ENCODE measurements at places on chromosomes 6 and 20.
A peak's percentile ranks its signal among the peaks of the same experiment; 100 is the strongest.

GRCh38 chr6:15342114-15342513 is 96.2 kb downstream of the JARID2 start:
- no peak for DNase-seq

- no peak for DNase-seq
Measured at GRCh38 chr6:10419749-10420545, 5.1 kb upstream of the TFAP2A start.

- no peak for DNase-seq
Measured at GRCh38 chr6:5341845-5342244, 80.5 kb downstream of the FARS2 start.

GRCh38 chr6:149230712-149231460 is 86.6 kb upstream of the TAB2 start:
- DNase-seq: no peak

DNA sequence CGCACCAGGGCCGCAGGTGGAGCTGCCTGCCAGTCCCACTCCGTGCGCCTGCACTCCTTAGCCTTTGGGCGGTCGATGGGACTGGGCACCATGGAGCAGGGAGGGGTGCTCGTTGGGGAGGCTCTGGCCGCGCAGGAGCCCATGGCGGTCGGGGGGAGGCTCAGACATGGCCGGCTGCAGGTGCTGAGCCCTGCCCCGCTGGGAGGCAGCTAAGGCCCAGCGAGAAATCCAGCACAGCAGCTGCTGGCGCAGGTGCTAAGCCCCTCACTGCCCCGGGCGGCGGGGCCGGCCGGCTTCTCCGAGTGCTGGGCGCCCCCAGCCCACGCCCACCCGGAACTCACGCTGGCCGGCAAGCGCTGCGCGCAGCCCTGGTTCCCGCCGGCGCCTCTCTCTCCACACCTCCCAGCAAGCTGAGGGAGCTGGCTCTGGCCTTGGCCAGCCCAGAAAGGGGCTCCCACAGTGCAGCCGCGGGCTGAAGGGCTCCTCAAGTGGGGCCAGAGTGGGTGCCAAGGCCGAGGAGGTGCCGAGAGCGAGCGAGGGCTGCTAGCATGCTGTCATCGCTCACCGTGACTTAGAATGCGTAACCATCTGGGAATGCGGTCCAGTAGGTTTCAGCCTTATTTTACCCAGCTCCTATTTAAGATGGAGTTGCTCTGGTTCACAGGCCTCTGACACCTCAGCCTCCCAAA is 77.3 kb downstream of the C6orf52 start:
- DNase-seq: no peak

- DNase-seq: no peak
Measured at GRCh38 chr6:13990796-13991195, 66.0 kb downstream of the RNF182 start.

DNA sequence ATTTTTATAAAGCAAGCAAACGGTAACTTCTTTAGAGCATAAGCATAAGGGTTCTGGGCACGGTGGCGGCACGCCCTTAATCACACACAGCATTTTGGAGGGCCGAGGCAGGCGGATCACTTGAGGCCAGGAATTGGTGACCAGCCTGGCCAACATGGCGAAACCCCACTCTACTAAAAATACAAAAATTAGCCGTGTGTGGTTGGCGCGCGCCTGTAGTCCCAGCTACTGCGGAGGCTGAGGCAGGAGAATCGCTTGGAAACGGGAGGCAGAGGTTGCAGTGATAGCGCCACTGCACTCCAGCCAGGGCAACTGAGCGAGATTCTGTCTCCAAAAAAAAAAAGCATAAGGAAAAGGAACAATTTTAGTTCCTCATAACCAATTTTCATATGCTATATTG is 2.6 kb downstream of the SENP6 start:
- no peak for DNase-seq

- DNase-seq: no peak
Measured at GRCh38 chr6:75893776-75894152, 144.7 kb downstream of the MYO6 start.

GRCh38 chr6:30781743-30782424 is 37.5 kb upstream of the IER3 start:
- DNase-seq: no peak

DNA sequence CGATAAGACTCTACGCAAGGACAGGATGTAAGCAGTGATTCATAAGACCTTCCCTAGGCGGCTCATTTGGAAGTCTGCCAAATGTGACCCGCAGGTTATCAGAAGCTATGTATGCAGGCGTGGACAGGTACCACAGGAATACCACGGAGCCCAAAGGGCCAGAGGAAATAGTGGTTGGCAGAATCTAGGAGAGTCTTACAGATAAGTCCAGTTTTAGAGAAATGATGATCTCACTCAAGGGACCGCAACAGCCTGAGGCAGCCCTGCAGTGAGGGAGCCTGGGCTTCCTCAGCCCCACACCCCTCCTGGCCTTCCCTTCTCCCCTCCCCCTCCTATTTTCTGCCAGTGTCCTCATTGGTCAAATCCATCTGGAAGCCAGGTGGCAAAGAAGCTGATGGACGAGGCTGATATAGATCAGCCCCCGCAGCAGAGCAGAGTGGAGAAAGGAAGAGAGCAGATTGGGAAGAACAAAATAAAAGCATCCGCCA is 110.6 kb downstream of the FNDC1 start:
- no peak for DNase-seq

GRCh38 chr6:138857775-138858174 is 61.9 kb downstream of the ECT2L start:
- no peak for DNase-seq

DNA sequence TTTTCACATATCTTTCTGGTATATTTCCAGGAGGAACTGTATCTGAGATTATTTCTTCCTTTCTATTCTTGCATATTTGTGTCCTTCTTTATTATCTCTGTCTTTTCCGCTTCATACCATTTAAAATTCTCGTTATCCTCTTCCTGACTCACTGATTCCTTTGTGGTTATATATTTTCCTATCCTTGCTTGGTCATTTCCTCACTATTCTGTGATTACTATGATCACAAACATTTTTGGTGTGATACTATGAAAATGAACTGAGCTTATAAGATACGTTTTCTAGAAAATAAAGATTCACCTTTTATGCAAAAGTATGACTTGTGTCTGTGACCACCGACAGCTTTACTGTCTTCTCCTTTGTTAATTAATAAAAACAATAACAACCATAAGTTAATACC is 26.5 kb upstream of the MYCT1 start:
- DNase-seq: no peak

GRCh38 chr20:4216866-4217265 is 201.5 kb upstream of the RNF24 start:
- DNase-seq: no peak

- DNase-seq: no peak
Measured at GRCh38 chr6:159875194-159875593, 15.6 kb upstream of the MAS1 start.

DNA sequence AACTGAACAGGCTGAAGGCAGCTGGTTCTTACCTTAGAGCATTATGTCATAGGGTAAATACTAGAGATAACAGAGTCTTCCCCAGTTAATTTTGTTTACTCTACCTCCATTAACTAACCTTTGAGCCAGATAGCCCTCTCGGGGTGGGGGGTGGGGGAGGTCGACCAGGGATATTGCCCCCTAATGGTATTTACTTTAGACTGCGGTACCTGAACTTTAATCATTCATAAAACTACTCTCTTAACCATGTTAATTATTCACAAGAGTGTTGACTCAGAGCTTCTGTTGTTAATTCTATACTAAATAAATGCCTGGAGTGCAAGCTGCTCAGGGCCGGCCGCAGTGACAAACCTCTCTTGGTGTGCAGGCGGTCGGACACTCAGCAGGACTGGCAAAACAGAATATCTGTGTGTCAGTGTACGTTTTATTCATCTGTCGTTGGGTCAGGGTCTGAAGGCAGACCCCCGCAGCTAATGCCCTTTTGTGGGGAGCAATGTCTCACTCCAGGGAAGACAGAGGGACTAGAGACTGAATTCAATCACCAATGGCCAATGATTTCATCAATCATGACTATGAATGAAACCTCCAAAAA is 152.4 kb upstream of the COL21A1 start:
- DNase-seq: no peak

DNA sequence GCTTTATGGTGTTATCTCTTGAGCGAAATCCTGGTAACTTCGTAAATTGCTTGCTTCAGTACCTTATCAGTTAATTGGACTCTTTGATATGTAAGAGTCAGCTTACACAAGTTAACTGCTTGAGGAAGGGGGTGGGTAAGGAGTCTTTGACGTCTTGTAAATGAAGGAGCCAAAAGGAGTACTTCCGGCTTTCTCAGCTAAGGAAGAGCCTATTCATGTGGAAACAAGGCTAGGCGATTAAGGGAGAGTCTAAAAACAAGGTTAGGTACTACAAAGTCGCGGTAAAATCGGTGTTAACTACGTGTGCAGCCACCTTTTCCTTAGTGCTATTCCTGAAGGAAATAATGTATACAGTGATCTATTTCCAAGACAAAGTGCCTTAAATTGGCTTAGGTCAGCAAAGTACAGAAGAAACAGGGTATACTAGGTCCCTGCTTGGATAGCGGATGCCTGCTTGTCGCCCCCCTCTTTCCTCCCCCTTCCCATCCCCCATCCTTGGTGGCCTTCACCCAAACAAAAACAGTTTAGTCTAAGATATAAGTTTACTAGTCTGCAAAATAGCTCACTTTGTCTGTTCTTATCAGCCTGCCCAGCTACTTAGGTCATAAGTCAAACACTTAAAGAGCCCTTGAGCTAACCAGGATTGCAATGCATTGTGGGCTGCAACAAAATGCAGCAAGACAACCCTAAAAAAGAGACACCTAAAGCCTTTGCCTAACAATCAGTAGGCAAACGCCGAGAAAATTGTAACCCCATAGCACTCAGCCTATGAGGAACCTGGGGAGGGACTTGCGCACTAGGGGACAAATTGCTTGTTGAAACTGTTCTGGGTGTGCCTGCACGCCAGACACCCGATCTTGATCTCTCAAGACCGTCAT is 147.3 kb downstream of the TRIM27 start:
- DNase-seq: no peak

GRCh38 chr20:208942-209566 is 18.0 kb upstream of the DEFB129 start:
- DNase-seq: no peak

- DNase-seq: no peak
Measured at GRCh38 chr6:11397622-11398450, 139.7 kb upstream of the TMEM170B start.

DNA sequence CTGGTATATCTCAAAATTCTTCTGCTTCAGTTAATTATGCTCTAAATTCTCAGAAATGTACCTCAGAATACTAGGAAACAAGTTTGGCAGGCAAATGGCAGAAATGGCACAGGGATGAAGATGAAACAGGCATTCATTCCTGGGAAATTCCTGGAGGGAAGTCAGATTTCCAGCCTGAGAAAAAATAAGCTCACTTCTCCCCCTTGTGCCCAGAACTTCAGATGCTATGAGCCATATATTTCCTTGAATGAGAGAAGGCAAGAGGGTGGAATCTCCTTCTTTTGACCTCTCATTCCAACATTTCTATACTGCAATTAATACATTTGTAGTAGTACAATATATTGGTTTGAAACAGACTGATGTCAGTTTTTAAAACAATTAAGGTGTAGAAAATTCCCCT is 22.8 kb downstream of the RGS17 start:
- no peak for DNase-seq

DNA sequence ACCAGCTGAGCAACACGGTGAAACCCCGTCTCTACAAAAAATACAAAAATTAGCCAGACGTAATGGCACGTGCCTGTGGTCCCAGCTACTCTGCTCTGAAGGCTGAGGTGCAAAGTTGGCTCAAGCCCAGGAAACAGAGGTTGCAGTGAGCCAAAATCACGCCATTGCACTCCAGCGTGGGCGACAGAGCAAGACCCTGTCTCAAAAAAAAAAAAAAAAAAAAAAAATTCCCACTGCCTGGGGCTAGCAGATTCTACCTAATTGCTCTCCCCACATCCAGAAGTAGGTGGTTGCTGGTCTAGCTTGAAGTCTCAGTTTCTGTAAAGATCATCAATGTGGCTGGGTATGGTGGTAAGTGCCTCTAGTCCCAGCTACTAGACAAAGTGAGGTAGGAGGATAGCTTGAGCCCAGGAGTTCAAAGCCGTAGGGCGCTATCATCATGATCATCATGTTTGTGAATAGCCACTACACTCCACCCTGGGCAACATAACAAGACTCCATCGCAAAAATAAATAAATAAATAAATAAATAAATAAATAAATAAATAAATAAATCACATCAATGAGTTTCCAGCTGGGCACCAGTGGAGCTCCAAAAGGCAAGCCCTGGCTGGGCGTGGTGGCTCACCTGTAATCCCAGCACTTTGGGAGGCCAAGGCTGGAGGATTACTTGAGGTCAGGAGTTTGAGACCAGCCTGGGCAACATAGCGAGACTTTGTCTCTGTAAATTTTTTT is 6.3 kb upstream of the AP5S1 start:
- no peak for DNase-seq

- DNase-seq: no peak
Measured at GRCh38 chr6:39493174-39493573, 170.7 kb upstream of the KCNK16 start.

GRCh38 chr6:109690373-109690736 is 647 bp downstream of the AK9 start:
- DNase-seq: peak; percentile 59

DNA sequence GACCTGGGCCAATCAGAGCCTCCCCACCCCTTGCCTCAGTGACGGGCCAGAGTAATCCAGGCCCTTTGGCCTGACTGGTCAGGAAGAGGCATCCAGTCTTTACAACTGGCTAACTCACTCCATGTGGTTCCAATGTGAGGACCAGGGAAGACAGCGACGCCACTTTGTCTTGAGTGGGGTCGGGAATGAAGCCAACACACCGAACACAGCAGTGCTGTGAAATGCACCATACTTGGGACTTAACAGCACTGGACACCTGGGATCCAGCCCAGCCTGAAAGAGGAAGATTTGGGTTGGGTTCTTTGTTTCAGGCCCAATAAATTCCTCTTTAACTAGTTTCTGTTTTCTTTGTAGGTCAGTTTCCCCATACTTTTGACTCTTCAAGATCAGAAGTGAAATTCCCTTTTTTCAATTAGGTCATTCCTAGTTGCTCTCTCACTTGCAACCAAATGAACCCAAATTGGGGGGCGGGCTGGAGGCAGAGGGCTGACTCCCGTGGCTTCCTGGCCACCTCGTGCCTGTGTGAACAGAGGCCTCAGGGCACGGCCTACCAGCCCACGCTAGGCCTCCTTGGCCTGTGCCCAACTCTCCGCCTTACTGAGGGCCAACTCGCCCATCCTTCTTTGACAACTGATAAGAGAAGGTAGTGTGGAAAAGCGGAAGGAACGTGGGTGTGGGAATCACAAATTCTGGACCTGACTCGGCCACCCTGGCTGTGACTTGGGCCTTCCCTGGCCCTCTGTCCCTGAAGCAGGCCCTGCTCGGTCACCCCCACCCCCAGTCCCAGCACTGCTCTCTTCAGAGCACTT is 17.1 kb downstream of the SULF2 start:
- no peak for DNase-seq
